LNCaP clone FGC (cell line): ENCODE measurements at places on chromosomes 5 and 9.

DNA sequence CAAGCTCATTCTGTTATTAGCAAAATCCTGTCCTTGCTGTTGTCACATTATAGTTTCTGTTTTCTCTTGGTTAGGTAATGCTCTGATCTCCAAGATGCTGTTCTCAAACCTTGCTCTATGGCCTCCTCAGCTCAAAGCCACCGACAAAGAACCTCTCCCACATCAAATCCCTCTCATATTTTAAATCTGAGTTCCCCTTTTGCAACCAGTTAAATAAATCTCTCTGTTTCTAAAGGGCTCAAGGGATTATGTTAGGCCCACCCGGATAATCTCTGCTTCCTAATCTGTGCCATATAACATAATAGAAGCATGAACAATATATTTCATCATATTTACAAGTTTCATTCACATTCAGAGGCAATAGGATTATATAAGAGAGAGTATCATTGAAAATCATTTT, 286.0 kb downstream of the CYLC2 start:
- no peak for DNase-seq

DNA sequence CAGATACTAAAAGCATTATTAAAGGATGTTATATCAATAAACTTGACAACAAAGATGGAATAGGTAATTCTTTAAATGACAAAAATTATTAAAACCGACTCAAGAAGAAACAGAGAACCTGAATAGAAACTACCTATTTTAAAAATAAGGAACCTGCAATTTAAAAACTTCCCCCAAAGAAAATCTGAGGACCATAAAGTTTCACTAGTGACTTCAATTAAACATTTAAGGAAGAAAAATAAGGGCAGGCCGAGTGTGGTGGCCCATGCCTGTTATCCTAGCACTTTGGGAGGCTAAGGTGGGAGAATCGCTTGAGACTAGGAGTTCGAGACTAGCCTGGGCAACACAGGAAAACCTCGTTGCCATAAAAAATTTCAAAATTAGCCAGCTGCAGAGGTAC, 99.6 kb downstream of the FANCC start:
- DNase-seq, result no peak

DNA sequence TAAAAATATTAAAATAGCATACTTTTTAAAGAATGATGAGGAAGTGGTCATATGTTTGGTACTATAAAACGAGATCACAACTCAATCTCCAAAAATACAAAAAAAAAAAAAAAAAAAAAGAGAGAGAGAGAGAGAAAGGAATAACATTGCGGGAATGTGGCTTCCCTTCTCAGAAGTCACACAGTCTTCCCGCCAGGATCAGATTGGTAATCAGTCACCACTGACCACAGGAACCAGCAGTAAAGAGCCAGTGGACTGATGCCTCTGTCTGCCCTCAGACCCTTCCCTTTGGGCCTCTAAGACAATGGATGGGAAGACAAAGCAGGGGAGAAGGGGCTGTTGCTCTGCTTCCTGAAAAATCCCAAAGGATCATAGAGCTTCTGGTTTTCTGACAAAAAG, 104.9 kb downstream of the KLHL3 start:
- DNase-seq, result no peak

- no peak for DNase-seq
These were observed 67.0 kb upstream of the MAST4 start for GRCh38 chr5:66529182-66529581.

GRCh38 chr9:20419533-20419932, 202.8 kb downstream of the MLLT3 start:
- no peak for DNase-seq

DNA sequence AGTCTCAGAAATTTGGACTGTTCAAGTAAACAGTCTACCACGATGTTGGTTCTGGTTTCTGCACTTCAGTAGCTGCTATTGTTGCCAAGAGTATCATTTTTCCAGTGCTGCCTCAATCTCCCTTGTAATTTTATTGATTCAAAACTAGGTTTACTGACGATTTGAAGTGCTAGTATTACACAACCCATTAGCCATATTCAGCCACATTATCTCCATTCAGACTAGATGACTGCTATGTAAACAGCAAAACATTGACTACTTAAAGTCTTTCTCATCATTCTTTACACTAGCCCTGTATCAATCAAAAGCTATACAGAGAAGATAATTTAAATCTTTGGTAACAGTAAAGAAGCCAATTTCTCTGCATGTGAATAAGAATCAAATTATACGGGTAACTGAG, 102.0 kb upstream of the TSLP start:
- DNase-seq, result no peak

GRCh38 chr9:91858213-91859030, 91.6 kb downstream of the ROR2 start:
- DNase-seq, result no peak

DNA sequence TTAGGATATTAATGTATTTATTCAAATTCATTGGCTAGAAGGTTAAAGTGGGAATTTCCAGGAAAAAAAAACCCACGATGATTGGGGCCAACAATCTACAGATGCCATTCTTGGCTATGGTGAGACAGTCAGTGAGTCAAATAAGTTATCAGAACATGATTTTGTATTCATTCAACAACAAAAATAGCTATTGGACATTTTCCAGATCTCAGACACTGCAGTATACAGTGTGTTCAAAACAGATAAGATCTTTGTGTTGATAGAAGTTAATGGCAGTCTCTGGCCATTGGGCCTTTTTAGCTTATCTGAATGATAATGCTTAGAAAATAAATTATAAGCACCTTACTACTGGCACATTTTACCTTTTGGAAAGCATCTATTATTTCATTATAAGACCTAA, 547.7 kb downstream of the MAT2B start:
- DNase-seq, result no peak

- no peak for DNase-seq
These were observed 444 bp upstream of the ZNF354A start for GRCh38 chr5:178730940-178731265.
